ENCODE measurements at places on chromosomes 11 and 22.

DNA sequence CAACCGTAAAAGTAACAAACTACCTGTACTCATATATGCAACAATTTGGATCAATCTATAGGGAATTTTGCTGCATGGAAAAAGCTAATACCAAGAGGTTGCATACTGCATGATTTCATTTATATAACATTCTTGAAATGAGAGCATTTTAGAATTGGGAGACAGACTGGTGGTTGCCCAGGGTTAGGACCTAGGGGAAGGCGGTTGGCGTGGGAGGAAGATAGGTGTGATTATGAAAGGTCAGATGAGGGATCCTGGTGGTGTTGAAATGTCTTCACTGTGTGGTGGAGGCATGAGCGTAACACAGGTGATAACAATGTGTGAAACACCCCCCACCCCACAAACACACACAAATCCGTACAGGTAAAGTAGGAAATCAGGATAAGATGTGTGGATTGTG lies 176.6 kb upstream of the ZBED5 start:
- no peak for DNase-seq

- DNase-seq: no peak
Measured at GRCh38 chr22:43008509-43008908, 6.4 kb downstream of the PACSIN2 start.

- no peak for DNase-seq
Measured at GRCh38 chr11:43289368-43289767, 22.4 kb upstream of the API5 start.

GRCh38 chr22:41431656-41432055 lies 14.9 kb downstream of the TOB2 start:
- no peak for DNase-seq

DNA sequence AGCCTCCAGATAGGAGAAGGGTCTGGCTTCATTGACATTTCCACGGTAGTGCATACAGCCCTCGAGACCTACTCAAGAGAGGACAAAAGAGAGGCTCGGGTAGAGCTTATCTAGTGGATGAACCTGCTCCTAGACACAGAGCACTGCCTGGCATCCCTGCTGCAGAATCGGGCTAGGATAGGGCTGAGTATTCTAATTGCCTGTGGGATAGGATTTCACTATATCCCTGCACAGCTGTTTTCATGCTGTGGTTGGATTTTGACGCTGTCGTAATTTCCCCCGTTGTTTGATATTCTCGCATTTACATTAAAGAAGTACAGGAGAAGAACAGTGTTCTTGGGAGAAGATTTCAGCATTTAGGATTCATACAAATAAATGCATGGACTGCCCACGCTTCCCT lies 107.8 kb downstream of the KIRREL3 start:
- no peak for DNase-seq

DNA sequence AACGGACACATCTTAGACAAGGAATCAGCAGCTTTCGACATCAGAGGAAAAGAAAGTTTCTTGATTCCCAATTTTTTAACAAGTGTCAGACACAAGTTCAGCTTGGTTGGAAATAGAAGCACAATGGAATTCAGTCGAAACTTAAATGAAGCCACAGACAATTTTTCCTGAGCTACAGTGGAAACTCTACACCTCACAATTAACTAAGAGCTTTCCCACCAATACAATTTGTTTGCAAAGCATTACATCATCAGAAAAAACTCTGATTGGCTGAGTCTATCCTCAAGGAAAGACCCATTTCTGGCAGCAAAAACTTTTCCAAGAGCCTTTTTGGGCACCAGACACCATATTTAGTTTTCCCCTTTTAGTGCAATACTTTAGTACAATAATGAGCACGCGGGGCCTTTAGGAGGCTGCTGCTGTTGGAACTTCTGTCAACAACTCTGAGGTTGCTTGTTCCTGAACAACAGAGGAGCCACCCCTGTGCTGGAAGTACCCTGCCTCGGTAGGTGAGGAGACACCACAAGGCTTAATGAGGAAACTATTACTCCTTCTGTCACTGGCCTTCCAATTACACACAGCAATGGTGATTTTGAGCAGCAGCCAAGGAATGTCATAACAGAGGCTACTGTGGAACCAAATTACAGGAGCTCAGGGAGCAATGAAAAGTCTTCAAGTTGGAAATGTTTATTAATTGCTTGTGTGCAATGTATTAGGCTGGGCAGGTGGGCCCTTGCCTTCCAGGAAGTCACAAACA lies 61.9 kb upstream of the BARX2 start:
- DNase-seq: no peak

GRCh38 chr22:39098576-39098975 lies 1.5 kb downstream of the APOBEC3H start:
- DNase-seq: no peak

DNA sequence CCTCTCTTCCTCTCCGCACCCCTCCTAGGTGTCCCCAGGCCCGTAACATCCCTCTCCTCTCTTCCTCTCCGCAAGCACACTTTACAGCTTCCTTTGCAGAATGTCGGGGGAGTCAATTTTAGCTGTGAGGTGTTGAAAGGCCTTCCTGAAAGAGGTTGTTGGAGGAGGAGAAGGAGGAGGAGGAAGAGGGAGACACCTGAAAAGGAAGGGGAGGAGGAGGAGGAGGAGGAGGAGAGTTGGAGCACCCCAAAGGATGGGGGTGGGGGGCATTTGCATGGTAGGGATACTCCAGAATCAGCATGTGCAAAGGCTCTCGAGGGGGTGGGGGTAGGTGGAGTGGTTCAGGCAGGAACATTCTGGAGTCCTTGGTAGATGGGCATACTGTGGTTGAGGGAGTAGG lies 1045.1 kb downstream of the TBC1D22A start:
- DNase-seq: no peak

DNA sequence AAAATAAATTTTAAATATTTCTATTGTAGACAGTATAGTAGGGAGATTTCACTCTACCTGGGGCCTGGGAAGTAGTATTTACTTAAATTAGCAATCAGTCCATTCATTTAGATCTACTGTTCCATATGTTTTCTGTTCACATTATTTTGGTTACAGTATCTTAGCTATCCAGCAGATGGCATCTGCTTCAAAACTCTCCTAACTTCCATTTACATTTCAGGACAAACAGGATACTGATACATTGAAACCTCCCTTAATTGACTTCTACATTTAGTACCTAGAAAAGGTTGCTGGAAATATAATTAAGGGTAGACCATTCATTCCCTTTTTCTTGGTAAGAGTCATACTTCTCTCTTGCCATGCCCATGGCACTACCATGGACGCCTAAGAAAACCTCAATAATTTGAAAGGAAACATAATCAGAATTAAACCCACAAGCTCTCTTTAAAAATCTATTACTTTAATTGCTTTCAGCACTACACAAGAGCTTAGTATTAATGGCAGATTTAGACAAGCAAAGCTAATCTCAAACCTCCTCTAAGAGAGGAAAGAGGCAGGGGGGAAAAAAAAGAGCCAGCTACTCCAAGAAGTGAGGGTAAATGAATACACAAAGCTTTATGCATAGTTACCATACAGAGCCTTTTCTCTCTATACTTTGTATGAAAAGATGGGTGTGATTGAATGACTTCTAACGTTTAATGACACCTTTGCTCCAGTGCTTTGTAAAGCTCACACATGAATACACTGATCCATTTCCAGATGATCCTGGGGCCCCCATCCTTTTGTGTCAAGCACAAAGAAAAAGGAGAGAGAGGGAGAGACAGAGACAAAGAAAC lies 131.2 kb upstream of the MTMR2 start:
- no peak for DNase-seq

GRCh38 chr11:57072640-57073039 lies 83.9 kb downstream of the OR5AK2 start:
- DNase-seq: no peak

All from stimulated activated CD4-positive, alpha-beta T cell treated with anti-CD3 and anti-CD28 coated beads, Interleukin-12 subunit alpha, Interleukin-12 subunit beta, amount 100 ng/mL, for 4 hours (primary cell).